ENCODE measurements at places on chromosomes 6 and 20. TPM values are rescaled to one million over a fixed set of nuclear protein-coding genes. Genes with fewer than 3 reads are reported as not detected.

DNA sequence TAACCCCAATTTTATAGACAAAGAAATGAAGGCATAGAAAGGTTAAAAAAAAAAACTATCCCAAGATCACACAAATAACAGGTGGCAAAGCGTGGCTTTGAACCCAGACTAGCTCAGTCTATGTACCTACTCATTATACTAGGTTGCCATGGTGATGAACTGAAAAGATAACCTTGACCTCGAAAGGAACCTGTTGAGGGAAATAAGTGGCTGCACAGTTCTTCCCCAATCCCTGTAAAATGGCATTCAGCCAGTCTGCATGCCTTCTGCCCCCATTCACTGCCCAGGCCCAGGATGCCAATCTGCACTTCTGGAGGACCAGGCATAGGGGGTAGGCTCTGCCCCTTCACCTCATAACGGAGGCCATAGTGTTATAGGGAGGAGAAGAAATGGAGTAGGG, 295.2 kb downstream of the PTPRT start:
- no peak for DNase-seq

DNA sequence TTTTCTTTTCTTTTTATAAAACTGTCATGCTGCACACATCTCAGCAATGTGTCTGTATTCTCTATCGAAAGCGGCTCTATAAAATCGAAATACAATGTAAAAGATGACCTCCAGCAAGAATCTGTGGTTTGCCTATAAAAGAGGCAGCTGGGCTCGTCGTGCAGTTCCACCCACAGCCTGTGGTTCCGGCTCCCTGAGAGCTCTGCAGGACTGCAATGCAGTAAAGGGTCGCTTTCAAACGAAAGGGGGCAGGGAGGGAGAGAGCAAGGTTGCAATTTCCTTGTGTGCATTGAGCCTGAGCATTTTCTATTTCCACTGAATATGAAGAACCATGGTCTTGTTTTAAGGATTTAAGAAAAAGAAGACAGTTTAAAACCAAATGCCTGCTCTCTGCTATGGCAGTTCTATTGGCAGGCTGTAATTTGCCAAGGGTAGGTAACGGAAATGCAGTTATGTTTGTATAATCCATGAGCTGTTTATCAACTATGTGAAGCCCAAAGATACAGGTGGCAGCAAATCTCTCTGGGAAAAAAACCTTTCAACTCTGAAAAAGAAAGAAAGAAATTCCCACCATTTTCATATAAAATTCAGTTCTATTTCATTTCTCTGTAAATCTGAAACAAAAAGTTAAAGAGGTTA, 236.5 kb downstream of the HACE1 start:
- DNase-seq, result peak; percentile 26

Gene PLCB4
- 5.3 TPM for total RNA-seq

Gene ENPP3
- 0.05 TPM for total RNA-seq

Gene ADGRB3
- 0.13 TPM for total RNA-seq

Gene DSE
- 31.6 TPM for total RNA-seq

Gene PHACTR3
- not detected for total RNA-seq

All from myocyte (in vitro differentiated cells).